Temporal lobe (tissue), 4 donors: ENCODE measurements at places on chromosomes 4 and X. TPM values are rescaled to one million over a fixed set of nuclear protein-coding genes. Genes with fewer than 3 reads are reported as not detected.

The GAGE1 gene
- not detected for total RNA-seq

The CFAP47 gene
- 3.2 TPM for total RNA-seq

The SMARCAD1 gene
- 80.9 TPM for total RNA-seq

The F8A1 gene
- 2.2 TPM for total RNA-seq
